ENCODE measurements at places on chromosomes 2 and 18.

GRCh38 chr2:239310401-239311061 is 90.3 kb downstream of the HDAC4 start:
- DNase-seq: no peak

DNA sequence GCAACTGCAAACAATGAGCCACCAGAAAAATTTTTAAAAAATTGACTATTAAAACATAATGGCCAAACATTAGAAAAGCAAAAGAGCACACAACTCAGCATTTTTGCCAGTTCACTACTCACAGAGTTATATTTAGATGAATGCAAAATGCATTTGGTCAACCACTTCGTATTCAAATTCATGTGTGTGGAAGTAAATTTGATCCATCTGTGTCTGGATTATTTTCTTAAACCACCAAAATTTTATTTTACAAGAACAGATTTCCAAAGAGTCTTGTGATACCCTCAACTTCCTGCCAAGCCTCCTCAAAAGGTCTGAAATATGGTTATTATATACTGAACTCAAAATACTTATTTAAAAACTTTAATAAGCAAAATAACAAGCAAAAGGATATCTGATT is 57.4 kb downstream of the PPP1R1C start:
- no peak for DNase-seq

DNA sequence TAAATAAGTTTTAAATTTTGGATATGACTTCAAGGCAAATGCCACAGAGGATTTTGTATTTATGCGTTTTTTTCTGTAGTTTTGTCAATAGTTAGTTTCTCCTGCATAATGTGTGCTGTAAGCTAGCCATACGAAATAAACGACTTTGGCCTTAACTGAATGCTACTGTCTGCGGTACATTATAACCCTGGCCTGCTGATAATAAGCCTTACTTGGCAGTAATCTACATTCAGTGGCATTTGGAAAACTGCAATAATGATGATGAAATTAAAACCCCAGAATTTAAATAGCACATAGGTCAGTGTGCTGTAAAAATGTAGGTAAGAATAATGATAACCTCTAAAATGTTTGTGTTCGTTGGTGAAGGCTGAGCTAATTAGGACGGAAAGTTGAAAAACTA is 88.8 kb downstream of the LRP1B start:
- no peak for DNase-seq

DNA sequence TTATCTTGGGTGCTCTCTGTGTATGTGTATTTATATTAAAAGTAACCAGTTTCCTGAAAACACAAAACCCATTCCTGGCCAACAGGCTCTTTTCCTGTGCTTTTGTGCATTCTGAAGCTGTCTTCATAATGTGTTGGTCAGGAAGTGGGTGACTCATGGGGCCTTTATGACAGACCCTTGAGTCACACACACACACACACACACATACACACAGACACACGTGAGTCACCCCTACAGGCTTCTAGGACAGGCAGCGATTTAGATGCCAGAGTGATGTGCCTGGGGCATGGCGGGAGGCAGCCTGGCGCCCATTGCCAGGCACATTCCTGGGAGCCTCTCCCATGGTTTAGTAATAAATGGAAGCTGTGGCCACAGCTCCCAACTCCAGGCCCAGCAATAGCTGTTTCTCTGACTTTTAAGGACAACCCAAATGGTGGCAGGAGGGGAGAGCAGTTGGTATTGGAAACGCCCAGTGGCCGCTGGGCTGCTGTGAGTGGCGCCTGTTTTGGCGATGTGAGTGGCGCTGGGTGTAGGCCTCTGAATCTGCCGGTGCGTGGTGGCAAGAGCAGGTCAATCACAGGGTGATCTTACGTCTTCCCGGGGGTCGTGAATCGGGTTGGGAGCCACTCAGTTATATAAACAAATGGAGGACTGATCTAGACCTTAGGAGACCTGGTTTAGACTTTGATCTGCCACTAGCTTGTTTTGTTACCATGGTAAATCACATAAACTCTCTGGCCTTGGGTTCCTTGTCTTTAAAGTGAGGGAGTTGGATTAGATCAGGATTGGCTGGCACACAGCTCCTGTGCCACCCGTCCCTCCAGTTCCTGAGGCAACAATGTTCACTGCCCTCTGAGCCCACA is 150.7 kb upstream of the DLX2 start:
- peak; percentile 68 for DNase-seq

GRCh38 chr2:203858176-203858575 is 9.4 kb upstream of the CTLA4 start:
- peak; percentile 72 for DNase-seq

DNA sequence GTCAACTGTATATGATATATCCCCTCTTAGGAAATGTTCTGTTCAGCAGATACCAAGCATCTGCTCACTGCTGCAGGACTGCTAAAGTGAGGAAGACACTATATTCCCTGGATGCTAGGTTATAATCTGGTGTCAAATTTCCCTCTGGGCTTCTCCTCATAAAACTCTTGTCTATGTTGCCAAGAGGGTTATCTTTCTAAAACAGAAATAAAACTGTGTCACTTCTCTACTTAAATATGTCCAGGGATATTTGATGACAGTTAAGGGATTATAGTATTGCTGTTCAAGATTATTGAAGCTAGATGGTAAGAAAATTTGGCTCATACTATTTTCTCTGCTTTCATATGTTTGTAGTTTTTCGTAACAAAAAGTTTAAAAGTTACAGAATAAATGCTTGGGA is 30.5 kb upstream of the SNRNP27 start:
- DNase-seq: no peak

GRCh38 chr2:66579186-66580126 is 144.5 kb downstream of the MEIS1 start:
- DNase-seq: no peak

DNA sequence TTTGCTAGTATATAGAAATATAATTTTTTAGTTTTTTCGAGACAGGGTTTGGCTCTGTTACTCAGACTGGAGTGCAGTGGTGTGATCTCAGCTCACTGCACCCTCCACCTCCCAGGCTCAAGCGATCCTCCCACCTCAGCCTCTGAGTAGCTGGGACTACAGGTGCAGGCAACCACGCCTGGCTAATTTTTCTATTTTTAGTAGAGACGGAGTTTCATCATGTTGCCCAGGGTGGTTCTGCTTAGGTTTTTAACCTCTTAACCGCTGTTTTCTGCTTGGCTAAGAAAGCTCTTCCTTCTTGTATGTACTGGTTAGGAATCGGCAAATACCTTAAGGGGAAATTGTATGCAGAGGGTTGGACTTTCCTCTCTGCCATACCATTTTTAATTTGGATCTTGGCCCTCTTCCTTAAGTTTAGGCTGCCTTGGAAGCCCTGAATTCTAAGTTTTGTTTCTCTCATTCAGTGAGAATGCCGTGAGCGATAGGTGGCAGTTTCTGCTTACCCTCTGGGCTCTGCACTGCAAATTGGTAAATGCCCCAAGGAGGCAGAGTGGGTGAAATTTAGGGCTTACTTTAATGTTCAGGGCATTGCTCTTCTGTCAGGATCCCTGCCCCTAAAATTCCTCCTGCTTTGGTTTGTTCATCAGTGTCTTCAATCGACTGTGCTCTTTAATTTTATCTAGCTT is 32.3 kb downstream of the EML6 start:
- no peak for DNase-seq

DNA sequence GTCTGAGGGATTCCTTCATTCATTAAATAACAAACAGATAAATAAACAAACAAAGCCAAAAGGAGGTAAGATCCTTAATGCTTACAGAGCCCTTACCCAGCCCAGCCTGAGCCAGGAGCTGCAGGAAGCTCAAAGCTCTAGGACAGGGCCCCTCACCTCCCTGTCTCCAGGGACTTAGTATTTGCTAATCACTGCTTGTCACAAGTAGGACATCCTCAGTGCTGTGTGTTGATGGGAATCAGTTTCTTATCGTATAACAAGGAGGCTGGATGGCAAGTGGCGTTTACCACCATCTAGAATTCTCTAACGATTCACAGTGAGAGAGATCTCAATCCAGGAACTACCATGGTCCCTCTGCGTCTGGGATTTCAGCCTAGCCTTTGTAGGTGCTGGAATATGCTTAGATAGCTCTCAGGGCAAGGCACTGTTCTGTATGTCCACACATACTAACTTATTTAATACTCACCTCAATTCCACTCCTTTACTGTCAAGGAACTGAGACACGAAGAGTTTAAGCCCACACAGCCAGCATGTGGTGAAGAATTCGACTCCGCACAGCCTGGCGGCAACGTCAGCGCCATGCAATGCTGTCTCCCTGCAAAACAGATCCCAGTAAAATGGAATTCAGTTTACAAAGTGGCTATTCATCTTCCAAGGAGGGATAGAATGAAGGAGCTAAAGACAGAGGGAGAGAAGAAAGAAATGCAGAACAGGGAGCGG is 164.8 kb downstream of the MYCN start:
- no peak for DNase-seq

DNA sequence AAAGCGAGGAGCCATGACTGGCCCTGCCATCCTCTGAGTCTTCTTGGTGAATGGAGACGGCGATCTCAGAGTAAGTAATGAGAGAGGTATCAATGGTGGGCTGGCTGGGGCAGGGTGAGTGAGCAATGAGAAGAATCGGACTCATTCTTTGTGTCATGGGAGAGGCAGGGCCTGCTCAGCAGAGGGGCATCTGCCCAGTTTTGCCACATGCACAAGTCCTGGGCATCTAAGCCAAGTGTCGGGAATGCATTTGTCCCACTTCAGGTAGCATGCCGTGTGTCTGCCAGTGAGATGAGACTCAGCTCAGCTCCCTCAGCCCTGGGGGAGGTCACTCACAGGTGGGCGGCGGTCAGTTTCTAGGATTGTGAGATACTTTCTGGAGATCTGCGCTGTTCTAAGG is 791.0 kb upstream of the RAB6C start:
- no peak for DNase-seq

DNA sequence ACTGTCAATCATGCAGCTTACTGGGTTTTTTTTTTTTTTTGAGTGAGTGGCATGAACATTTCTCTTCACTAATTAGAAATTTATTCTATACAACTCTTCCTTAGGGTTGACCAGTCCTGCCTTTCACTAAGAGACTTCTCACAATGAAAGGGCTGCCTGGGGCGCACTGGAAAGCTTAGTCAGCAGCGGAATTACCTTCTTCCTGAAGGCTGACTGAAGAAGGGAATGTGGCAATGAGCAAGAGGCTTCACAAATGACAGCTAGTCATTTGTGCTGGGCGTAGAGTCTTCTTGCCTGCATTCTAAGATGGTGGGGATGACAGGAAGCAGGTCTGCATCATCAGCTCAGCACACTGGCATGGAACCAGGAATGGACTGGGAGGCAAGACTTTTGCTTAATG is 15.6 kb upstream of the SCN3A start:
- DNase-seq: no peak

GRCh38 chr2:71544919-71545571 is 91.7 kb downstream of the DYSF start:
- DNase-seq: no peak

- DNase-seq: no peak
Observed at GRCh38 chr2:216911886-216912285, 52.0 kb upstream of the TNP1 start.

GRCh38 chr2:176136374-176137251 is 7.1 kb downstream of the HOXD8 start:
- DNase-seq: no peak

- no peak for DNase-seq
Observed at GRCh38 chr2:107809835-107810234, 16.9 kb upstream of the RGPD4 start.

DNA sequence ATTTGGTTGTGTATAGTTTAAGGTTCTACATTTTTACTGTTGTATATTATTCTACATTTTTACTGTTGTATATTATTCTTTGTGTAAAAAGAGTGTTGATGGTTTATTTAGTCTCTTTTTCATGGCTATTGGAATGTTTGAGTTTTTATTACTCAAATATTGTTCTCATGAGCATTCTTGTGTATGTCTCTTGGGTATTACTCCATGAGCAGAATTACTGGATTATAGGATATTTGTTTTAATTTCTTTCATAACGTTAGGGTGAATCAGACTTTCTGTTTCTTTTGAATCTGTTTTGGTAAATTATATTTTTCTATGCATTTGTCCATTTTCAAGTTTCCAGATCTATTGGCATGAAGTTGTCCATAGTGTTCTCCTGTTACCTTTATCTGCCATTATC is 111.6 kb downstream of the DYNAP start:
- DNase-seq: no peak

- no peak for DNase-seq
Observed at GRCh38 chr18:2916184-2916583, 69.4 kb downstream of the EMILIN2 start.

DNA sequence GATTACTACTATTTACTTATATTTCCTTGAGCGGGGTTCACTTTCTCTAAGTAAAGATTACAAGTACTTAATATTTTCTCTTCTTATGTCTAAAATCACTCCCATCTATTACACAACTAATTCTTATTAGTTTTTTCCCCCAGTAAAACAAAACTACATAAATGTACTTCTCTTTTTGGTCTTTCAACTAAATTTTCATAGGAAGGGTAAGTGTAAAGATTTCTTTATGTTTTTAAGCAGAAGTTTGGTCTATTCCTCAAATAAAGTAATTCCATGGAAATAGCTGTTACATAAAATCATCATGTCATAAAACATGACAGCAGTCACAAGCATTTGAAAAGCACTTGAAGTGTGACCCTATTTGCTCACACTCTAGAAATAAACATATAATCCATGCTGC is 249.0 kb downstream of the ZEB2 start:
- DNase-seq: no peak

- DNase-seq: no peak
Observed at GRCh38 chr2:220476877-220477276, 849.4 kb downstream of the SLC4A3 start.

- no peak for DNase-seq
Observed at GRCh38 chr2:169808221-169808620, 9.6 kb downstream of the SSB start.

DNA sequence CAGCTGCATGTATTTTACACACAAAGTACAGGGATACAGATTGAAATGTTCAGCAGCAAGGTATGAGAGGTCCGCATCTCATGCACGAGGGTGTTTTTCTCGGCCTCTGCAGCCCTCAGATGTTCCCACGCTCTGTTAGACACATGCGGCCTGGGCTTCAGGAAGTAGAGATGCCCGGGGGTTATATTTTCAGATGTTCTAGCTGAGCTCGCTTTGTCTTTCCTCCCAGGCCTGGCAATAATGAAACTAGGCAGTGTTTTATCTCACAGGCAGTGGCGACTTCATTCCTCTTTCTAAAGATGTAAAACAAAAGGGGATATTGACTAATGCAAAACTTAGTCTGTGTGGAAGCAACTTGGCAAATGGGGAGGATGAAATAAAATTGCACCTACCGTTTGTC is 190.7 kb downstream of the GBX2 start:
- no peak for DNase-seq

DNA sequence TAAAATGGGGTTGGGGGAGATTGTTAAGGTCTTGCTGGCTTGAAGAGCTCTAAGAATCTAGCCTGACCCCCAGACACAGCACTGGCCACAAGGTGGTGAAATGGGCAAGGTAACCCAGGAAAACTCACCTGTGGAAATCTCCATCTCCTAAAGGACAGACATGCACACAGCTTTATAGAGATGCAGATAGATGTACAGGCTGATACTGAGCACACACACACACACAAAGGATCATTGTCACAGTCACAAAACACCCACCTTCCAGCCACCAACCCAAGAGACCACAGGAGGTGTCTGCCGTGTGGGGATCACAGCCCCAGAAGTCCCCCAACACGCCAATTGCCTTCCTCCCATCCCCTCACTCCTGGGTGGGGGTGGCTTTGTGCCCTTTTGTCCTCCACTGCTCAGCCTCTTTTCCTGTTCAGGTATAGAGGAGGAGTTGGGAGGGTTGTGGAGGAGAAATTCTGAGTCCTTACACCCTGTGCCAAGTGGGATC is 3.2 kb upstream of the CYP26B1 start:
- DNase-seq: no peak

- DNase-seq: no peak
Observed at GRCh38 chr2:192007581-192008228, 160.8 kb upstream of the CAVIN2 start.

GRCh38 chr2:216650626-216651257 is 17.5 kb downstream of the IGFBP2 start:
- DNase-seq: no peak

Measured in activated CD4-positive, alpha-beta T cell treated with anti-CD3 and anti-CD28 coated beads, Interleukin-2, Interleukin-4, amounts not matched to agents 100 ng/mL and 50 ng/mL, durations not matched to agents 16 hours and 8 hours (primary cell).